ENCODE measurements at places on chromosomes 1 and 21.

DNA sequence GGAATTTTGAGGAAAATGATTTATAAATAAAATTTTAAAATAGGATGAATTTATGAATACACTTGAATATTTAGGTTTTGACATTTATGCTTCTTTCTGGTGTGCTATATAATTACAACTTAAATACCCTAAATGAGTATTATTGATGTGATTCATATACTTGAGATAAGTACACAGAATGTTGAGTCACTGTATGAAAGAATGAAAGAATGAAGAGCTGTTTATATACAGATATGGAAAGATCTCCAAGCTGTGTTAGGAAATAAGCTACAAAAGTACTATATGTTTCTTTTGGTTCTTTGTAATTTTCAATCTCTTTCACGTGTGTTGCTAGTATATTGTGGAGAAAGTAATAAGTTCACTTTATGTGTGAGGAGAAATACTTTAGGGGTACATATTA lies 147.2 kb downstream of the RASAL2 start:
- DNase-seq = no peak

GRCh38 chr1:204663644-204664383 lies 21.7 kb downstream of the LRRN2 start:
- no peak for DNase-seq

GRCh38 chr21:46135782-46136395 lies 19.5 kb downstream of the FTCD start:
- no peak for DNase-seq

DNA sequence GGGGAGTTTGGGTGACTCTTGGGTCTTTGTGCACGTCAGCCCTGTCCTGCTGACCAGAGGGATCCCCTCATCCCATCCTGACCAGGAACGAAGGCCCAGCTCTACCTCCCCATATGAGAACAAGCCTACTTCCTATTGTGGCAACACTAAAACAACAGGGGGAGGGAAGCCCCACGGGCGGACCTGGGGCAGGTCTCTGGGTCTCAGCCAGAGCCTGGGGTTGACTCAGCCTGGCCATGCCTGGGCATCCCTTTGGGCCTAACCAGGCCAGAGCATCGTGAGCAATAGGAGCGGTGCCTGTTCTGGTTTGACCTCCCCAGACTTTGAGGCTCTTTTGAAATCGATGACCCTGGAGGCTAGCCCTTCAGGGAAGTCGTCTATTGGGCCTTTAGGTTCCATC lies 16.8 kb downstream of the RPS6KA1 start:
- no peak for DNase-seq

DNA sequence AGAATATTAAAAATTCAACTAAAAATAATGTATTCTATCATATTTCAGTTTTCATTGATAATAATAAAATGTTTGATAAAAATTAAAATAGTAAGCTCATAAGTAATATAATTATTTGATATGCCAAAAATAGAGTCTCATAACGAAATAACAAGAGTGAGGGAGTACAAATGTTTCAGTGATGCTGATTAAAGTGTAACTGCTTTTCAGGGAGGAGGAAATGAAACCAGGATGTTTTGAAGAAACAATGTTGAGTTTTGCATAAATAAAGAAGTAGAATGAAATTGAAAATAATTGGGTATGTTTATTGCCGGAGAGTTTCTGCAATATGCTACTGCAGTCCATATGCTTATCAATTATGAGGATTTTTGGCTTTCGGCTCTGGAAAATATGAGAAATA lies 1159.8 kb upstream of the ADGRL2 start:
- no peak for DNase-seq

GRCh38 chr21:23522751-23523150 lies 2084.5 kb downstream of the MRPL39 start:
- no peak for DNase-seq

DNA sequence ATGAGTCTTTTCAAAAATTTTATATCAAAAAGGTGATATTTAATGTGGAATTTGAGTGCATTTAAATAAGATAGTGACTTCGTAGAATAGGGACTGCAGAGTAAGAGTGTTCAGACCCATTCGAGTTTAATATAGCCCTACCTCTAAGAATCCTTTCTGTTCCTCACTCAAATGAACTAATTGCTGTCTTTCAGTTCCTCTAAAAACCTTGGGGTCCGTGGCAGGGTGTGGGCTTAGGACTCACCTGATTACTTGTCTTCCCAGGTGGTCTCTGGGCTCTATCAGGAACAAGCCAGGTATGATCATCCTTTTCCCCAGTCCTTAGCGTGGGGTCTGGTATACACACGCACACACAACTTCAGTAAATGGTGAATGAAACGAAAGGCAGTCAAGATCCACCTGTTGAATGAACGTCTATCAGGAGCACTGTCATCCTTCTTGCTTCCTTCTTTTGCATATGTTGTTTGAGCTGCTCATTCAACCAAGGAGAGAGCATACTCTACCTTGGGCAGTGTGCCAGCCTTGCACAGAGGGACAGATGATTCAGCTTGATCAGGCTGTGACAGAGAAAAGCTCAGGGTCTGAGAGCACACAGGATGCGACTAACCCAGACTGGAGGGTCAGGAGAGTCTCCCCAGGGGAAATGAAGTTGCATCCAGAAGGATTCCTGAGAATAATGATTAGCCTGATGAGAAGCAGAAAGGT lies 1.2 kb upstream of the RNF11 start:
- peak; percentile 56 for DNase-seq

DNA sequence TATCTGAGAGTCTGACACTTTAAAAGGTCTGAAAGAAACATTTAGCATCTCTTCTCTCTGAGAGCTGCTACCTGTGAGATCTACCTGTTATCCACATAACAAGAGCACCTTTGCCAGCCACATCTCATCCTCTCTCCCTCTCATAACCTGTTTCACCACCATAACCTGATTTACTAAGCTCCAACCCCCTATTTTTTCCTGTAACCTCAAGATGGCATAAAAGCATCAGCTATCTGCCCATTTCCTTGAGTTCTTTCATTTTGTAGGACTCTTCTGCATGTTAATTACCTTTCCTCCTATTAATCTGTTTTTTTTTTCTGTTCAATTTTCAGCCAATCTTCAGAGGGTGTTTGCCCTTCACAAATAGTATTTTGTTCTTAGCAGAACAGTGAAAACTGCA lies 136.5 kb upstream of the KCNK1 start:
- no peak for DNase-seq

All from left renal pelvis (tissue), 4 donors.